8988T (cell line): ENCODE measurements at places on chromosomes 1 and 21.

- DNase-seq, result no peak
Observed at GRCh38 chr21:38037416-38037815, 121.2 kb upstream of the KCNJ6 start.

DNA sequence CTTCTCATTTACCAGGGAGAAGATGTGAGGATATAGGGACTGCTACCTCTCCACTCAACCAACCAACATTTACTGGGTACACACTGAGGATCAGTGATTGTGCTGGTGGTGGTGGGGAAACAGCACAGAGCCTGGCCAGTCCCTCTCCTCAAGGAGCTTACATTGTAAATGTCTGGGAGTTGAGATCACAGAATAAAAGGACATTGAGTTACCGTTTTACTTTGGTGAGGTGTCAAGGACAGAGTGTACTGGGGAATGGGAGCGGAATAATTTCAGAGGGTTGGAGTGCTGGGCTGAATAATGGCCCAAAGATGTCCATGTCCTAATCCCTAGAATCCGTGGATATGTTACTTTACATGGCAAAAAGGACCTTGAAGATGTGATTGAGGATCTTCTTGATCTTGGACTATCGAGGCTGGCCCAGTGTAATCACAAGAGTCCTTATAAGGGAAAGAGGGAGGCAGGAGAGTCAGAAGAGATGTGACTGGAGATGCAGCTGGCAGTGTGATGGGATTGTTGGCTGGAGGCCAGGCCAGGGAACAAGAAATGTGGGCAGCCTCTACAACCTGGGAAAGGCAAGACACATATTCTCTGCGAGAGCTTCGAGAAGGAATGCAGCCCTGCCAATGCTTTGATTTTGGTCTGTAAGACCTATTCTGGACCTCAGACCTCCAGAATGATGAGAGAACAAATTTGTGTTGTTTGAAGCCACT is 26.6 kb upstream of the RWDD3 start:
- no peak for DNase-seq

- no peak for DNase-seq
Observed at GRCh38 chr1:183607322-183607980, 17.2 kb upstream of the NCF2 start.

DNA sequence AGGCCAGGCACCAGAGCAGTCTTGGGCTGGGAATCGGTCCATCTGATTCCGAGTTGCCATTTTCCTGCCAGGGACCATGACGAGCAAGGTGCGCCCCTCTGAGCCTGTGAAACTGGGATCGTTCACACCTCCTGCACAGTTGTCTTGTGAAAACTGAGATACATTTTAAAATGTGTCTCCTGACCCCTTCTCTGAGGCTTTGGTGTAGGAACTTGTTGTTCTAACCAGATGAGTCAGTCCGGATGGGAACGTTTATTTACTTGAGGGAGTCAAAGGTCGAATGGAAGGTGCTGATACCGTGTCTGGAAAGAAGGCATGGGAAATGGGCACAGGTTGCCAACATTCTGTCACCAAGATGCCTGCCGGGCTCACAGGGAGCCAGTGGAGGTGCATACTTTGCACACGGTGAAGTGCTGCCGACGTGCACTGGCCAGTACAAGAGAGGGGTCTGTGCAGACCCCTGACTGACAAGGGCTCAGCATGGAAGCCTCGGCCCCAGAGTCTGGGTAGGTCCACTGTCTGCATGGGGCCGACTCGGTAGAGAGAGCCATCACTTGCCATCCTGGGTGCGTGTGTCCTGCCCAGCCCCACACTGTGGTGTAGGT is 7.4 kb upstream of the KCNN3 start:
- DNase-seq, result no peak

DNA sequence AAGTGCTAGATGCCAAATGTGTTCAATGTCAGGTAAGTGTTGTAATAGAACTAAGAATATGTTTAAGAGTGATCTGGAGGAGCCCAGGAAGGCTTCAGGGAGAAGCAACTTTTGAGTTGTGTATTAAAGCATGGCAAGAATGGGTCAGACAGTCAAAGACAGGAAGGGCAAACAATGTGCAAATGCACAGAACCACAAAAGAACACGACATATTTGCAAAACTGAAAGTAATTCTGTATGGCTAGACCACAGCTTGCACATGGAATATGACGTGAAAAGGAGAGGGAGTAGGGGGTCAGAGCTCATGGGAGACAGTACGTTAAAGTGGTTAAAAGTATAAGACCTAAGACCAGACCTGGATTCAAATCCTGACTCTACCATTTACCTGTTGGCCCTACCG is 7.1 kb upstream of the SORT1 start:
- no peak for DNase-seq

GRCh38 chr1:227225715-227226346 is 92.5 kb downstream of the CDC42BPA start:
- DNase-seq, result no peak

- no peak for DNase-seq
Observed at GRCh38 chr1:226314055-226314454, 5.1 kb upstream of the LIN9 start.

DNA sequence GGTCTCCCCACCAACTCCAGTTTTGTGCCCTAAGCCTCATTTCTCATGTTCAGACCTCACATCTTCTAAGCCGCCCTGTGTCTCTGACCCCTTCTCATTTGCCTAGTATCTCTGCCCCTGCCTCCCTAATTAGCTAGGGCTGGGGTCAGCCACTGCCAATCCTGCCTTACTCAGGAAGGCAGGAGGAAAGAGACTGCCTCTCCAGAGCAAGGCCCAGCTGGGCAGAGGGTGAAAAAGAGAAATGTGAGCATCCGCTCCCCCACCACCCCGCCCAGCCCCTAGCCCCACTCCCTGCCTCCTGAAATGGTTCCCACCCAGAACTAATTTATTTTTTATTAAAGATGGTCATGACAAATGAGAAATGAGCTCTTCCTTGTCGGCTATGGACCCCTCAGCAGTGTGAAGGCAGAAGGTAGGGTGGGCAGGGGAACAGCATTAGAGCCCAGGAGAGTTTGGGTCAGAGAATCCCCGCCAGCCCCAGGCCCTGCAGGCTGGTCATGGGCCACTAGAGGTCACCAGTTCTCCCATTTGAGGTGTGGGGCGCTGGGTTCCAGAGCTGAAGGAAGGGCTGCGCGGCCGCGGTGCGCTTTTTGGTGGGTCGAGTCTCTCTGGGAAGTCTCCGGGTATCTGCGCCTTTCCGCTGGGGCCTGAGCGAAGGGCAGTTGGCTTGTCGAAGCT is 11.5 kb downstream of the ADAMTSL4 start:
- peak; percentile 70 for DNase-seq

DNA sequence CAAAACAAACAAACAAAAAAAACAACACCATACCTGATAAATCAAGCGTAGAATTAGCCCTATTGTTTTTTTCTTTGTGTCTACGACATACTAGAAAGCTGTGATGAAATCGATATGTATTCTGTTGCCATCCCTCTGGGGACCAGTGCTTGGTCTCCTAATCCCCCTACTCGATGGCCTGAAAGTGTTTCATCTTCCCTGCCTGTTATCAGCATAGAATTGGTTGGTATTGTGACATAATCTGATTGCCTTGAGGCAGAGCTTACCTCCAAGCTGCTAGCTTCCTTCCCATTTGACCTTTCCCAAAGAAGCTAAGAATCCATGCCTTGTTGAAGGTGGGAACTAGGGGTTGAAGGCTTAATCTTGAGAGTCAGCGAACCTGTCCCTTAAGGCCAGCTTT is 40.7 kb upstream of the PIGV start:
- DNase-seq, result no peak

GRCh38 chr1:69426401-69426800 is 141.3 kb upstream of the LRRC7 start:
- no peak for DNase-seq

- DNase-seq, result no peak
Observed at GRCh38 chr1:59485949-59486348, 189.1 kb downstream of the FGGY start.

GRCh38 chr1:215772151-215772550 is 205.0 kb downstream of the KCTD3 start:
- no peak for DNase-seq

- DNase-seq, result no peak
Observed at GRCh38 chr1:43861988-43862735, 71.4 kb upstream of the ARTN start.

DNA sequence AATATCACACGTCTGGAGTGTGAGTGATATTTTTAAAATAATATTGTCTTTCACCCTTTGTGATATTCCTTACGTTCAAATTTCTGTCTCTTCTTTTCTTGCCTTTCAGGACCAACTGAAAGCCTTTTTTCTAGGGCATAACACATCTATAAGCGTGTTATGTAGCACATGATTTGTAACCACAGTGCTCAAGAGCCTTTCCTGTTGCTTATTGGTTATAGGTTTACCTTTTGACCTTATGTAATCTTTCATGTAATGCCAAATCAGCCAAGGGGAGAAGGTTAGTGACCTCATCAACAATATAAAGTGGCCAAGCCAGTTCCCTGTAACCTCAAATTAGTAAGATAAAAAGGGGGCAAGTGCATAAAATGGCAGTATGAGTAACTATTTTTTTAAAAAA is 480.2 kb downstream of the AMY1C start:
- no peak for DNase-seq

DNA sequence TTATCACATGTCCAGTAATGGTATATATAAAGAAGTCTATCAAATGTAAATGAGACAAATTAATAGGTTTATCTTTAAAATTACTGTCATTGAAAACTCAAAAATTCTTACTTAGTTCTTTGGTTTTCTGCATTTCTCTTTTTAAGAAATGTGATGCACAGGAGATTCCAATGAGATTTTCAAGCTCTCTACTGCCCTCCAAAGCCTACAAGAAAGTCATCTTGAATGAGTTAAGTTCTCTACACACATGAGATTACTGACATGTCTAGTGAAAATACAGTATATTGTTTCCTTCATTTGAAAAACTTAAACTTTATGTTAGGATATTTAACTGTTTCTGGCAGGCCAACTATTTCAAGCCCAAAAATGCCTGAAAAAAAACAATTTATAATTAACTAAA is 68.8 kb downstream of the ITGB3BP start:
- DNase-seq, result no peak

- DNase-seq, result peak; percentile 13
Observed at GRCh38 chr1:155192346-155193274, 15.1 kb downstream of the THBS3 start.

DNA sequence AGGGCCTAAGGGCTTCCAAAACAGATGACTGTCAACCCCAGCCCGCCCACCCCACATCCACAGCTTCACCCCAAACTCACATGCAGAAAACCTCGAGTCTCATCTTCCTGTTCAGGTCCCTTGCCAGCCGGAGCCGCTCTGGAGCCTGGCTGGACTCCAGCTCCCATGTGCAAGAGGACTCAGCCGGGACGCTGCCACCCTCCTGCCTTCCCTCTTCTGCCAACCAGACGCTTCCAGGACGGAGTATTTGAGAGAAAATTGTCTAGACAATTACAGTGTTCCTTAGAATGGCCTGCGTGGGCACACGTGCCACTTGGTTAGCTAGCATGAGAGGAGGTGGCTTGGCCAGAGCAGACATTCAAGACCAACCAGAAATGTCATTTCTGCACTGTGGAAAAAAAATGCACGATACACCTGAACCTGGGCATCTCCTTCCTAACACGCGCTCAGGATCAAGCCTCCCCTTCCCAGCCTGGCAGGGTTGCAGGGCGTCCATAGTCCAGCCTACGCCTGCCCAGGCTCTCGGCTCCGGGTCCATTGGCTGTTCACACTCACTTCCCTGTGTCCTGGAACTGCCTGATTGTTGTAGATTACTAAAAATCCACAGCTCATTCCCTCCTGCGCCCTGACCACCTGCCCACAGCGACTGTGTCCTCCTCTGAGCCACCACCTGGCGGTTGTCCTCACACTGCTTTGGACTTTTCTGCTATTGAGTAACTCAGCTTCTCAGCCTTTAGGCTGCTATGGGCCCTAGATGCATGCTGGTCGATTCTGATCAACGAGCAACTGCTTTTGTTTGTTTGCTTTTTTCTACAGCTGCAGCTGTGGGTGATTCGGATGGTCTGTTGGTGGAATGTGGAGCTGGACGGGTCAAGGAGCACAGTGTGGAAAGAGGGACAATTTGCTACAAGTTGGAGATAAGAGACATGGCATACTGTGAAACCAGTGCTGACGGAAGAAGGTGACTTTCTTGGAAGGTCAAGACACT is at the start of gene CLDN14:
CLDN14 (minus strand) TSS at position 708 of the 988 bp plus-strand sequence. CDS start 18,427 bp downstream, outside the sequence.
- DNase-seq, result no peak

DNA sequence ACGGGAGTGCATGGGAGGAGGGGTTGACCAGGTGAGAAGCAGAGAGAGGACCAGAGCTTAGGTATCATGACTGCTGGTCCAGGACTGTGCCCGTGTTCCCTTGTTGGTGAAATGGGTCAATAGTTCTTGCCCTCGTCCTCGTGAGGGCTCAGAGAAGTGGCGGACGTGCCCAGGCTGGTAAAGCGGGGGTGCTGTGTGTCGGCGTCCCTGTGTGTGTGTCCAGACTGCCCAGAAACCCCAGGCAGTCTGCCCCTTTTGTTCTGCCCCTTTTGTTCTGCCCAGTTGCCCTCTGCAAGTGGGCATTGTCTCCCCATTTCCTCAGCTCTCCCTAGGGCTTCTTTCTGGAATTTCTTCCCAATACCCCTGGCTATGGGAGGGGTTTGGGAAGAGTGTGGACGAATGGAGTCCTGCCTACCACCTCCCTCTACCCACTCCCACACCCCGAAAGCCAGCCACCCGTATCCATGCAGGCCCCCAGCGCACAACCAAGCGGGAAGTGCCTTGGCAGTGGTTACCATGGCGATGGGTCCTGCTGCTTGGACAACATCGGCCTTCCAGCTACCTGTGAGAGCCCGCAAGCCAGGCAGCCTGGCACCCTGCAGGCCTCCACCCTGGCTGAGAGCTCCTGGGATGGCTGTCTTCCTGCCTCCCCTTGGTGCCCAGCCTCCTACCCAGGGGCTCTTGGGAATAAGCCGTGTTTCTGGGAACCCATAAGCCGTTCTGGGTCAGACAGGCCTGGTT is 34.7 kb downstream of the ACOT11 start:
- no peak for DNase-seq

DNA sequence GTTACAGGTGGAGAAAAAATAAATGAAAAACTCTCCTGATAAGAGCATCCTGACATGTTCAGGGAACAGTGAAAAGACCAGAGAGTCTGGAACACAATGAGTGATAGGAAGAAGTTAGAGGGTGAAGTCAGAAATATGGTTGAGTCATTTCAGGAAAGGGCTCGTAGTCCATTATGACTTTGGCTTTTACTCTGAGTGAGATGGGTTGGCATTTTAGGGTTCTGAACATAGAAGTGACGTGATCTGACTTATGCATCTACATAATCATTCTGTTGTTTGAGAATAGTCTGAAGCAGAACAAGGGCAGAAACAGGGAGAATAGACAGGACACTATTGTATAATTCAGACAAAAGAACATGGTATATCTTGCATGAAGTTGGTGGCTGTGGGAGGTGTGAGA is 5.8 kb downstream of the HMCN1 start:
- no peak for DNase-seq
